Non-pigmented ciliary epithelial cell (primary cell): ENCODE measurements at places on chromosomes 1 and 21.

GRCh38 chr21:43284700-43285099 lies 115.9 kb downstream of the CRYAA start:
- DNase-seq: no peak

GRCh38 chr21:44658913-44659595 lies 1.3 kb downstream of the KRTAP12-3 start:
- DNase-seq: no peak

DNA sequence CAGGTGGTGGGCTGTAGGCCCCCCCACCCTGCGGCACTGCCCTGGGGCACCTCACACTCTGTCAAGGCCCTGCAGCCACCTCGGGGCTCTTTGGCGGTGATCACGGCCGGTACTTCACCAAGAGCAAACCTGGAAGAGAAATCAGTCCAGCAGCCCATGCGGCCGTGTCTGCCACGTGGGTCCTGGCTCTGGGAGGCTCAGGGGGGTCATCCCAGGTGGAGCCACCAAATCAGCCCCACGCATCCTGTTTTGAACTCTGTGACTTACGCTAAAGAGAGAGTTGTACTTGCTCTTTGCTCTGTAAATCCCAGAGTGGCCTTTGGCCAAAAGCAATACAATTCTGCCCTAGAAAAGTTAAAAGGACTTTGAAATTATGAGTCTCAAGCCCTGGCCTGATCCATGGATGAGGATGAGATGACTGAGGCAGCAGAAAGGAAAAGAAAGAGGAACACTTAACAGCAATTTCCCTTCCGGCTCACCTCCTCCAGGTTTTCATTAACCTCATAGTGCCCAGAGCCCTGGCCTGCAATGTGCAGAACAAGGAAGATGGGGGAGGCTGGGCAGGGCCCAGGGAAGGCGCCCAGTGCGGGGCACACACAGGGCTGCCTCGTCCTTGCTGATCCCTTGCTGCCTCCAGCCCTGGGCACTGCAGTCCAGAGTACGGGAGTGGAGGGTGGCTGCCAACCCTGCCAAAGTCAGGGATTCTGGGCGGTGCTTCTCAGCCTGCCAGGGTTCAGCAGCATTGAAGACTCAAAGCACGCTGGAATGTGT lies 337.0 kb downstream of the MATN1 start:
- DNase-seq: no peak

DNA sequence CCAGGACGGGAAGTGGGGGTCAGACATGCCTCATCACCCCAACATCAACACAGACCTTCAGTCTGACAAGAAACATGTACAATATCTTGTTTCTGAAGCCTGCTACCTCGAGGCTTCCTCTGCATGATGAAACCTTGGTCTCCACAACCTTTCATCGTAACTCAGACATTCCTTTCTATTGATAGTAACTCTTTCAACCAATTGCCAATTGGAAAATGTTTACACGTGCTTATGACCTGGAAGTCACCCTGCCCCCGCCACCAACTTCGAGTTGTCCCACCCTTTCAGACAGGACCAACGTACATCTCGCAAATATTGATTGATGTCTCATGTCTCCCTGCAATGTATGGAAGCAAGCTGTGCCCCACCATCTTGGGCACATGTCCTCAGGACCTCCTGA lies 159.5 kb downstream of the ETS2 start:
- DNase-seq: no peak
